ENCODE measurements at places on chromosomes 12 and 14.

- DNase-seq = no peak
Observed at GRCh38 chr14:96303981-96304380, 48.0 kb downstream of the BDKRB1 start.

- DNase-seq = no peak
Observed at GRCh38 chr14:64947710-64948611, 5.4 kb upstream of the GPX2 start.

DNA sequence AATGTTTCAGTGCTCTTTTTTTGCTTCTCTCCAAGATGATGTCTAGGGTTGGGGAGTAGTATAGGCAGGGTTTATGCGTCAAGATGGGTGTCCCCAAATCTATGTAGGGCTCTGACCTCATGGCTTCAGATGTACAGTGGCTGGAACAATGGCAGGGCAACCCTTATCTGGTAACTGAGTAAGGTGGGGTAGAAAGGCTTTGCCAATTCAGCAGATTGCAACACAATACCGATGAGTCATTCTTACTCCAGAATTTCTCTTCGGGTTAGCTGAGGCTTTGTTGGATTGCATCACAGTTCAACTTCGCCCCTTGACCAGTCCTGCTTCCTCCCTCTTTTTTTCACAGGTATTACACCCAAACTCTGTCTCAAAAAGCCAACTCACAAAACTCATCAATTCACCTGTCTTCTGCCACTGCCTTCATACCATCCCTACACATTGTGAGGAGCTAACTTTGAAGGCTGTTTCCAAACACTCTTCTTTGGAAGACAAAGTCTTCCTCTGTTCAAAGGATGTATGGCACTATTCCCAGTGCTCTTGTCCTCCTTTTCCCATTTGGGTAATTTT is 190.2 kb upstream of the CNOT2 start:
- no peak for DNase-seq

DNA sequence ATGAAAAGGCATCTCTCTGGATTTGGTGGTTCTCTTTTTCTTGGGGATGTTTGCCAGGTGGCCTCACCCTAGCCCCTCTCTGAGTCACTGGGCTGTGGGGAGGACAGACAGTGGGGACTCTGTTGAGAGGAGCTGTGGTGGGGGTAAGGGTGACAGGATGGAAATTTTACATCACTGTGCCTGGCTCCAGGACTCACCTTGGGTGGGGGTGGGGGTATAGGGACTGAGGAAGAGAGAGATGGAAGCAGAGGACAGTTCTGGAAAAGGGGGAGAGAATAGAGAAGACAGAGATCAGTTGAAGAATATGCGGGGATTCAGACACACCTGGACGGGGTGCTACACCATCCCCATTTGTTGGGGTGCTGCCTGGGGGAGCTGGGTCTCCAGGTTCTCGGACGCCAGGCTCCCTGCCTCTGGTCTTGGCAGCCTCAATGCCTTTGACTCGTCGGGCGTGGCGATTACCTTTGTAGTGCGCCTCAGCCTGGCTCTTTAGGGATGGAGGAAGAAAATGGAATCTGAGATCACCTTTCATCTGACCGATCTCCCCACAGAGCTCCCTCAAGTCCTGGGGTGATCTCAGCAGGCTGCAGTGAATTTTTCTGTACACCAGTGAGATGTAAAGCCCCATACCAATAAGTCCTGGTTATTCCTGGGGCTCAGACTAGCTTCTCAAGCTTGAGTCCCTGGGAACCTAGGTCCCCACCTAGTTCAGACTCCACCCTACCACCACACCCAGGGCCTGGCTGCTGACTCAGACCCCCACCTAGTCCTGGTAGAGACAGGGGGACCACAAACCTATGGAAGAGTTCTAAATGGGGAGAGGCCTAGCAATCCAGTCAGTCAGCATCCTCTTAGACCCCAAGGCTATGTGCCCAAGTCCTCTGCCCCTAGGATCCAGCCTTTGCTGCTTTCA is 9.6 kb upstream of the GPR84 start:
- DNase-seq = no peak

DNA sequence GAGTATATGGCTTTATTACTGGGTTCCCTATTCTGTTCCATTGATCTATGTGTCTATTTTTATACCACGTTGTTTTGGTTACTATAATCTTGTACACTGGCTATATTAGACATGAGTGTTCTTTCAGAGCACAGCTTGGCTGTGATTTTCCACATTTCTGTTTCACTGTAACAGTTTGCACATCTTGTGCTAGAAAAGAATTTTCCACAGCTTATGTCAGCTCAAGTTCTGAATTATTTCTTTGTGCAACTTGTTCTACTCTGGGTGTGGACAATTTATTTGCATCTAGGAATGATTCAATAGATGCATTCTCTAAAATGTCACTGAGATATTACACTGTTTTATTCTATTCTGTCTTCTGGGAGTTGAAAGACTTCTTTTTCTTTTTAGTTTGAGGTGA is 28.4 kb upstream of the OR5AU1 start:
- no peak for DNase-seq

GRCh38 chr12:67069451-67070306 is 199.5 kb upstream of the CAND1 start:
- peak; percentile 29 for DNase-seq

- DNase-seq = no peak
Observed at GRCh38 chr12:110957159-110957558, 36.8 kb upstream of the MYL2 start.

GRCh38 chr12:117329756-117330155 is 31.7 kb downstream of the NOS1 start:
- DNase-seq = no peak

- DNase-seq = no peak
Observed at GRCh38 chr14:30283822-30284446, 275.0 kb upstream of the G2E3 start.

- DNase-seq = no peak
Observed at GRCh38 chr12:13097491-13098011, 5.9 kb downstream of the GSG1 start.

- no peak for DNase-seq
Observed at GRCh38 chr14:62364800-62365280, 602.6 kb downstream of the SNAPC1 start.

DNA sequence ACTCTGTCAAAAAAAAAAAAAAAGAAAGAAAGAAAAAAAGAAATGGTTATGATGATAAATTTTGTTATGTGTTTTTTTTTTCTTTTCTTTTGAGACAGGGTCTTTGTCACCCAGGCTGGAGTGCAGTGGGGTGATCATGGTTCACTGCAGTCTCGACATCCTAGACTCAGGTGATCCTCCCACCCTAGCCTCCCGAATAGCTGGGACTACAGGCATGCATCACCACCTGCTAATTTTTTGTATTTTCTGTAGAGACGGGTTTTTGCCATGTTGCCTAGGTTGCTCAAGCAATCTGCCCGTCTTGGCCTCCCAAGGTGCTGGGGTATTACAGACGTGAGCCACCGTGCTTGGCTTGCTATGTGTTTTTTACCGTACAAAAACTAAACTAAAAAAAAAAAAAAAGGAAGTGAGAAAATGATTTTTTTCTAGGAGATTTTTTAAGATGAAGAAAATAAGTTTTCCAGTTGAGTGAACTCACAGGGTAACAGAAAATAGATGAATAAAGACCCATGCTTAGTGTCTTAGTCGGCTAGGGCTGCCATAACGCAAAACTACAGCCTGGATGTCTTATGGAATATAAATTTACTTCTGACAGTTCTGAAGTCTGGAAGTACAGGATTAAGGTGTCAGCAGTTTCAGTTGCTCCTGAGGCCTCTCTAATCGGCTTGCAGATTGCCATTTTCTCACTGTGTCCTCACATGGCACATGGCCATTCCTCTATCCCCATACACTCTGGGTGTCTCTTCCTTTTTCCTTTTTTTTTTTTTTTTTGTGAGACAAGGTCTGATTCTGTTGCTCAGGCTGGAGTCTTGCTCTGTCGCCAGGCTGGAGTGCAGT is 13.2 kb upstream of the APOF start:
- DNase-seq = no peak

GRCh38 chr14:86141966-86142365 is 612.0 kb downstream of the FLRT2 start:
- no peak for DNase-seq

- no peak for DNase-seq
Observed at GRCh38 chr12:49489720-49490119, 49.1 kb upstream of the KCNH3 start.

- DNase-seq = no peak
Observed at GRCh38 chr12:86774841-86775388, 518.7 kb upstream of the MGAT4C start.

- DNase-seq = no peak
Observed at GRCh38 chr12:115639648-115640012, 637.9 kb downstream of the MED13L start.

GRCh38 chr12:39267886-39268285 is 175.0 kb downstream of the KIF21A start:
- DNase-seq = no peak

DNA sequence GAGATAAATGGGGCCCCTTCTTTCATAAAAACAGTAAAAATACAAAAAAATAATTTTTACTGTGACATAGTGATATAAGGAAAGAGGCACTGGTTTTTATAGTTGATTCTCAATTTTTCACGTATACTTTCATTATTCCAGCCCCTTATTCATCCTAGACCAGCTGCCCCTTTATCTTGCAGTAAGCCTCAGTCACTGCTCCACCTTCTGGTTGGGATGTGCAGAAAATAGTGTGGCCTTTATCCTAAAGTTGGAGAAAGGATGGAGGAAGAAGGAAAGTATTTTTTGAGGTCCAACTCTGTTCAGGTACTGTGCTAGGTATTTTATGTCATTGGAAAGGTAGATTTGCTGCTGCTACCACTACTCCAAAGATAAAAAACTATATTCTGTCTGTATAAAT is 172.7 kb downstream of the ANO6 start:
- DNase-seq = no peak

DNA sequence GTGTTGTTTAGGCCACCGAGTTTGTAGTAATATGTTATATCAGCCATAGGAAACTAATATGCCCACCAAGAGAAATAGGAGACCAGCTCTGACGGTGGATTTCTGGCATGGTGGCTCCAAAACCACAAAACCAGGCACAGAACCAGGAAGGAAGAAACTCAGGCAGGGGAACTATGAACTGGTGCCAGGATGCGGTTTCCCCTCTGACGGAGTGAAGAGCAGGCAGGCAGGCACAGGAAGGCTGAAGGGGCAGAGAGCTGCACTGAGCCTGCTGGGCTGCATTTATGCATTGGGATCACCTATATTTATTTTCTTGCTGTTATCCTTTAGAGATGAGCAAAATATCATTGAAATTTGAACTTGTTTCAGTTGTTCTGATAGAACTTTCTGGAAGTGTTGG is 479.4 kb downstream of the VRK1 start:
- peak; percentile 24 for DNase-seq

DNA sequence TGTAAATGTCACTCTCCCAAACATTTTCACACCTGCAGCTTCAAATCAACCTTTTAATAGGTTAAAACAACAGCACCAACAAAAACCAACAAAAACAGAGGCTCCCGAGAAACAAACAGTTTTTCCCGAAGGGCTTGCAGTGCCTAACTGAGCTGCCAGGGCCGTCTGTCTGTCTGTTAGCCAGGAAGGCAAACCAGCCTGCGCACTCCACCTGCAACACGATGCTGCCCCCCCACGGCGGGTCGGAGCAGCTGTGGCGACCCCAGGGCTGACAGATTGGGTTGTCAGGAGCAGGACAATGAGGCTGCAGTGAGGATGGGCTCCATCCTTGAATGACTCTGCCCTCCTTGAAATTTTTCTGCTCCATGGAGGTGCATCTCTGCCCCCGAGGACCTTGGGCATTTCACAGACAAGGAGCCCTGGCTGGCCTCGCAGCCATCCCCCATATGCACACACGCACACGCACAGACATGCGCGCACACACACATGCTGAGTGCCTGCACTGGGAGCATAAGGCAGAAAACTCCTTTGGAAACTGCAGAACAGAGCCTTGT is 2.6 kb downstream of the RTL1 start:
- no peak for DNase-seq

DNA sequence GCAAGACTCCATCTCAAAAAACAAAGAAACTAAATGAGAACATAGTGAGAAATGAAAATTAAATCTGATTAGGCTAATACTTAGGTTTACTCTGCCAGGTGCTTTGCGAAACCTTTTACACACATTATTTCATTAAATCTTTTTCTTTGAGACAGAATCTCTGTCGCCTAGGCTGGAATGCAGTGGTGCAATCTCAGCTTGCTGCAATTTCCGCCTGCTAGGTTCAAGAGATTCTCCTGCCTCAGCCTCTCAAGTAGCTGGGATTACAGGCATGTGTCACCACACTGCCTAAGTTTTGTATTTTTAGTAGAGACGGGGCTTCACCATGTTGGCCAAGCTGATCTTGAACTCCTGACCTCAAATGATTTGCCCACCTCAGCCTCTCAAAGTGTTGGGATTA is 21.9 kb upstream of the EEA1 start:
- no peak for DNase-seq

GRCh38 chr12:125685915-125686314 is 620.7 kb downstream of the AACS start:
- DNase-seq = no peak

DNA sequence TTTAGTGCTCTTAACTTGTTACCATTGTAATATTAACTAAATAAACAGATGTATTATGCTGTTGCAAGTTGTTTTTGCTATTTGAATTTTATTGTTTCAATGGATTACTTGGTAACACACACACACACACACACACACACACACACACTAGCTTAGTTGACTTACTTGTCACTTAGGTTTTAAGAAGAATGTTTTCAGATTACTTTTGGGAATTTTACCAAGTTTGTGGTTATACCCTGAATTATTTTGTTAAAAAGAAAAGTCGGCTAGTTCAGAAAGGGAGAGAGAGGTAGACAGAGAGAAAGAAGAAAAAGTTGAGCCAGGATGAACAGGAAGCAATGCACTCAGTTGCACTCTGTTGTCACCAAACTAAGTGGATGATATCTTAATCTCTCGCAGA is 5.3 kb downstream of the SSTR1 start:
- no peak for DNase-seq

- DNase-seq = no peak
Observed at GRCh38 chr14:22689199-22689598, 45.0 kb upstream of the OR6J1 start.

DNA sequence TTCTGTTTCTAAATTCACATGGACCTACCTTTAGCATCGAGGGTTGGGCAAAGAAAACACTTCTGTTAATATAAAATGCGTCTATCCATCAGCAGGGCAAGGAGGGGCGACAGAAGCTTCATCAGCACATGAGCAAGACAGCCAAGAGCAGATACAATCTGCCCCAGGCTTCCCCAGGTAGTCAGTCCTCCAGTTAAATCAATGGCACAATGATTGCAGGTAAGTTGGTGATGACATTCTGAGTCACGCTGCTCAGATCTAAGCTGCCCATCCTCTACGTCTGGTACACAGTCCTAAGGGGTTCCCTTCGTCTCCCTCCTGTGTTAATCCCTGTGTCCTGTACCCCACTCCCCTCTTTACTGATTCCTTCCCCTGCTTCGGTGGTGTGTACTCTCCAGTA is 38.8 kb downstream of the MAP3K9 start:
- DNase-seq = no peak

- no peak for DNase-seq
Observed at GRCh38 chr12:58727521-58727920, 192.8 kb downstream of the LRIG3 start.

DNA sequence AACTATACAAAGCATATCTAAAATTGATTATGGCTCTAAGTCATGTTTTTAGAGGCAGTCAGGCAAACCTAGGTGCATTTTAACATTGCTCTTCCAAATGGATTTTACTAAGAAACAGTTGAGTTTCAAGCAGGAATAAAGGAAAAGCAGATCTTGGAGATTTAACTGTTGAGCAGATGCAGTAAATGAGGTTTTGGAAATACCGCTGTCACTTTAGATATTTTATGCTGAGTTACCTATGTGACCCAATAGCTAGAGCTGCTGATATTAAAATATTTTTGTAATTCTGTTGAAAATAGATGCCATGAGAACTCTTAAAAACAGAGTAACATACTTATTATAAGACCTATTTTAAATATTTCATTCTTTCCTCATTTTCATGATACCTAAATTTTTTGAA is 181.4 kb downstream of the SYT1 start:
- no peak for DNase-seq
